ENCODE measurements at places on chromosomes 4 and X. TPM values are rescaled to one million over a fixed set of nuclear protein-coding genes. Genes with fewer than 3 reads are reported as not detected.

DNA sequence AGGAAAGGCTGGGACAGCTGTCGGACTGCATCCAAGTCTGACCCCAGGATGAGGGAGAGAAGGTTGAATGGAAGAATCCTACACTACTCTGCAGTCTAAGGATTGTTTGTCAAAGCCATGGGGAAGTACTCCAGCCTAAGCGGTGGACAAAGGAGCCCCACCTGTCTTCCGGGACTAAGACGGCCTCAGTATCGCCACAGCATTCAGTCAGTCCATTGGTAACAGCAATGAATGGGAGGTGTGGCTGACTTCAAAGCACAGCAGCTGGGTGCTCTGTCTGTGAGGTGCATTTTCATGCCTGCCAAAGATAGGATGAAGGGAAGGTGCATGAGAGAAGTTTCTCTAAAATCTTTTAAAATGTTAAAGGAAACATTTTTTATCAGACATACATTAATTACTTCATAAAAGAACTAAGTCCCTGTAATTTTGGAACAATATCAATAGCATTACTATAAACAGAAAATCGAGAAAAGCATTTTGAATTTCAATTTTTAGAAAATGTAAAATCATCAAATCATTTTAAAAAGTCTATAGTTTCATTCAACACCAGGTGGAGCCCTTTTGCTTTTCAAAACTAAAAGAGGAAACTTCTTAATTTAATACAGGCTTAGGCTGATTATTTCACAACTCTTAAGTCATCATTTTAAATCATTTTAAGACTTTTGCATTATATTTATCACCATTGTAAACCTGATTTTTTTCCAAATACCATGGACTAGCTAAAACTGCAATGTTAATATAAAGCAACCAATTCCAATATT, 27.6 kb upstream of the INTU start:
- H3K36me3 ChIP-seq: no peaks in the 10 kb centered on the region
- no peaks in the 10 kb centered on the region for H3K4me1 ChIP-seq
- DNase-seq: no peak
- H3K27me3 ChIP-seq: no peaks in the 10 kb centered on the region
- H3K4me3 ChIP-seq: no peak overlapping the region

- H3K36me3 ChIP-seq: no peaks in the 10 kb centered on the region
- DNase-seq: no peak
- no peaks in the 10 kb centered on the region for H3K27me3 ChIP-seq
- no peaks in the 10 kb centered on the region for H3K4me1 ChIP-seq
- H3K4me3 ChIP-seq: no peak overlapping the region
- H3K27ac ChIP-seq: no peak overlapping the region
These were observed 14.1 kb upstream of the SCRG1 start for GRCh38 chr4:173413036-173413435.

GRCh38 chr4:40301603-40302002, 33.5 kb upstream of the CHRNA9 start:
- peaks cover 4% of the 10 kb centered on the region for H3K27me3 ChIP-seq
- H3K4me3 ChIP-seq: no peak overlapping the region
- no peak overlapping the region for H3K27ac ChIP-seq
- no peaks in the 10 kb centered on the region for H3K36me3 ChIP-seq
- H3K4me1 ChIP-seq: no peaks in the 10 kb centered on the region
- DNase-seq: no peak

DNA sequence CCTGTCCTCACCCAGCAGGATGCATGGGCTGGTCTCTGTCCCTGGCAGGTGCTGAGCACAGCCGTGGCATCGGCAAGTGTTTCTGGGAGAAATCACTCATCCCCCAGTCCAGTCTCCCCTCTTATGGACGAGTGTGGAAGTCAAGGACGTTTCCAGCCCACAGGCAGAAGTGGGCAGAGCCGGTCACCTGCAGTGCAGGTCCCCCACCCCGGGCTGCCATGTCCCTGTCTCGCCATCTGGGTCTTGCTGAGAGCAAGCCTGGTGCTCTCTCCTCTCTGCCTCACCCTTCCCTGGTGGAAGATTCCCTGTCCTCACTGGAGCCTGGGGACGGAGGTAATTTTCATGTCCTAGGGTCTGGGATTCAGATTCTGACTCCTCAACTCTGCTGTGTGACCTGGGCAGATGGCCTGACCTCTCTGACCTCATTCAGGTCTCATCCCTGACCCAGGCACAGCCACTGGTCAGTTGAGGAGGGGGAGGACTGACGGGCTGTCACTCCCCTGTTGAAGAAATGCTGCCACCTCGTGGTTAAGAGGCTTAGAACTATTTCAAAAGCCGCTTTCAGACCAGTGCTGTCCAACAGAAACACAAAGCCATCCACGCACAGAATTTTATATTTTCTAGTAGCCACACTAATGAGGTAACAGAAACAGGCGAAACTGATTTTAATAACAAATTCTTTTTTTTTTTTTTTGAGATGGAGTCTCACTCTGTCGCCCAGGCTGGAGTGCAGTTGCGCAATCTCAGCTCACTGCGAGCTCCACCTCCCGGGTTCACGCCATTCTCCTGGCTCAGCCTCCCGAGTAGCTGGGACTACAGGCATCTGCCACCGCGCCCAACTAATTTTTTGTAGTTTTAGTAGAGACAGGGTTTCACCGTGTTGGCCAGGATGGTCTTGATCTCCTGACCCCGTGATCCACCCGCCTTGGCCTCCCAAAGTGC, 1.8 kb downstream of the CPZ start:
- no peak overlapping the region for H3K27ac ChIP-seq
- no peak overlapping the region for H3K4me3 ChIP-seq
- DNase-seq: no peak

DNA sequence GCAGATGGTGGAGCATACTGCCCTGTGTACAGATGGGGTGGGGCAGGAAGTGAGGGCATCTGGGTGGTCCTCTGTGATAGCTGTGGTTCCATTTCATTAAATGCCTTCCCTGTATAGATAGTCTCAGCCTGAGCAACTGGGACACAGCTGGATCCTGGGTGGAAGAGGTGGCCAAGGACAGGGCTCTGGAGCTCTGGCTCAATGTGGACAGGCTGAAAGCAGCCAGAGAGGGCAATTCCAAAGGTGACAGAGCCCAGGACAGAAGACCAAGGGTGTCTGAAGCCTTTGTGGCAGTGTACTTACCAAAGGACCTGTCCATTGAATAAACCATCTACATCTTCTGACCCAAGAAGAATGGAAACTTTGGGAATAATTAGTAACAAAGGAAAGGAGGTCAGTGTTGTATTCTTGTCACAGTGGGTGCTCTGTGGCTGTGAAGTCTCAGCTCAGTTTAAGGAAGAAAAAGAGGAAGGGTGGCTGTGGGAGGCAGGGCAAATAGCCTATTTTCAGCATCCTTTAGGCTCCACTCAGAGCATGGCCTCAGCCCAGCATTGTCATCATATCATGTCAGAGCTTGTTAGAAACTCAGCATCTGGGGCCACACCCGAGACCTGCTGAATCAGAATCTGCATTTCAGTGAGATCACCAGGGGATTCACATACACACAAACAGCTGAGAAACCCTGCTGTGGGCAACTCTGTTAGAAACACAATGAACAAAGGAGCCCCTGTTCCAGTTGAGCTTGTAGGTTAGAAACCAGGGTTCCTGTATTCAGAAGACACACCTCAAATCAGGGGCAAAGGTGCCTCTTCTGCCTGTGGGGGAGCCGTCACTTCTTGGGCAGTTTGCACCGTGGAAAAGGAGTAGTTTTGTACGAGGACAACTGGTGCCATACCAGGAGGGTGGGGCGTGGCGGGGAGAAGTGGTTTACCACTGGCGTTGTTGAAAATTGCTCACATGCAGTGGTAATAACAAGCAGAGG, 168.6 kb downstream of the PTTG2 start:
- no peak overlapping the region for H3K4me3 ChIP-seq
- H3K27me3 ChIP-seq: no peaks in the 10 kb centered on the region
- H3K36me3 ChIP-seq: no peaks in the 10 kb centered on the region

GRCh38 chr4:69749771-69750170, 10.6 kb downstream of the SULT1B1 start:
- no peak for DNase-seq
- H3K36me3 ChIP-seq: no peaks in the 10 kb centered on the region
- H3K27me3 ChIP-seq: no peaks in the 10 kb centered on the region
- no peaks in the 10 kb centered on the region for H3K4me1 ChIP-seq

DNA sequence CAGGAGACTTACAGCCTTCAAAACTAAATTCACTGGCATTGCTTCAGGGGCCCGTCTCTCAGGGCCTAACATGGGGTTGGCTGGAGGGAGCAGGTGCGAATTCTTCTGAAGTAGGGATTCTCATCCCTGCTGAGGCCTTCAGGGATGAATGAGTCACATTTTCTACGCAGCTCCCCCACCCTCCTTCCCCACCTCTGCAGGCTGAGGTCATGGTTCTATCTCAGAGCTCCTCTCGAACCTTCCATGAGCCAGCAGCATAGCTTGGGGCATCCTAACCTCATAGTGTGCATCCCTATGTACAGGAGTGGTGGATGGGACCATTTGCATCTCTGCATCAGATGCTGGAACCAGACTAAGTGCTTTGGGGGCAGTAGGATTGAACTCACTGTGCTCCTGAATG, 309.2 kb downstream of the EVC2 start:
- DNase-seq: no peak
- no peaks in the 10 kb centered on the region for H3K4me1 ChIP-seq
- no peaks in the 10 kb centered on the region for H3K27me3 ChIP-seq
- H3K36me3 ChIP-seq: no peaks in the 10 kb centered on the region

DNA sequence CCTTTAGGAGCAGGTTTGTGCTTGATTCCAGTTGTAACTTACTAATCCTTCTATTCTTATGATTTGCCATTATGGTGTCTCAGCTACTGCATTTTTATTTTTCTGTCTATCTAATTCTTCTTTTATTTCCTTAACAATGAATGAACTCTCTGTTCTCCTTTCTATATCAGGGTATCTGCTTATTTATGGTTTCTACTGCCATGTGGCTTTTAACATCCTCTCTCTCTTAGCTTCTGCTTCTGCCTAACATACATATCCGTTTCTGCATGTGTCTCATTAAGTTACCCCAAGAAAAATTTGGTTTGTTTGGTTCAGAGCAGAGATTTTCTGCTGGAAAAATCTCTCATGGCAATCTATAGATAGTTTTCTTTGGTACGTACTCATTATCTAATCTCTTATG, 614.4 kb downstream of the RPA4 start:
- H3K36me3 ChIP-seq: no peaks in the 10 kb centered on the region
- H3K27ac ChIP-seq: no peak overlapping the region
- H3K4me1 ChIP-seq: no peaks in the 10 kb centered on the region
- no peak for DNase-seq
- H3K4me3 ChIP-seq: no peak overlapping the region
- H3K27me3 ChIP-seq: no peaks in the 10 kb centered on the region

GRCh38 chr4:40185830-40186664, 10.8 kb upstream of the RHOH start:
- DNase-seq: no peak
- no peak overlapping the region for H3K27ac ChIP-seq
- H3K27me3 ChIP-seq: no peaks in the 10 kb centered on the region
- H3K4me3 ChIP-seq: no peak overlapping the region
- H3K36me3 ChIP-seq: no peaks in the 10 kb centered on the region

DNA sequence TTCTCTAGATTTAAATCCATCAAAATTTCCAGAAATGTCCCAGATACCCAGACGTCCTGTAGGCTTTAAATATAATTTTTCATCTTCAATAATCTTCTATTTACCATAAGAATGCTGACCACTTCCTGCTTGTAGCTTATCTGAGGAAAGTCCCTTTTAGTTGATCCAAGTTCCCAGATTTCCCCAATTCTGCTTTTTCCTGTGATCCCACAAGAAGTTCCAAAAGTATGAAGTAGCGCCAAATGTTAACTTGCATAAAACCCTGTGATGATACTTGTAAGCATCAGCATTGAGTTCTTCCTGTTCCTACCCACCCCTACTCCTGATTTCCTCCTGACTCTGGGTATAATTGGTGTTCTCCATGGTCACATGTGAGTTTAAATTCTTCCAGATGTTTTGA, 10.6 kb upstream of the TLR8 start:
- no peaks in the 10 kb centered on the region for H3K36me3 ChIP-seq
- no peak overlapping the region for H3K27ac ChIP-seq
- H3K27me3 ChIP-seq: peaks cover 5% of the 10 kb centered on the region
- DNase-seq: no peak

DNA sequence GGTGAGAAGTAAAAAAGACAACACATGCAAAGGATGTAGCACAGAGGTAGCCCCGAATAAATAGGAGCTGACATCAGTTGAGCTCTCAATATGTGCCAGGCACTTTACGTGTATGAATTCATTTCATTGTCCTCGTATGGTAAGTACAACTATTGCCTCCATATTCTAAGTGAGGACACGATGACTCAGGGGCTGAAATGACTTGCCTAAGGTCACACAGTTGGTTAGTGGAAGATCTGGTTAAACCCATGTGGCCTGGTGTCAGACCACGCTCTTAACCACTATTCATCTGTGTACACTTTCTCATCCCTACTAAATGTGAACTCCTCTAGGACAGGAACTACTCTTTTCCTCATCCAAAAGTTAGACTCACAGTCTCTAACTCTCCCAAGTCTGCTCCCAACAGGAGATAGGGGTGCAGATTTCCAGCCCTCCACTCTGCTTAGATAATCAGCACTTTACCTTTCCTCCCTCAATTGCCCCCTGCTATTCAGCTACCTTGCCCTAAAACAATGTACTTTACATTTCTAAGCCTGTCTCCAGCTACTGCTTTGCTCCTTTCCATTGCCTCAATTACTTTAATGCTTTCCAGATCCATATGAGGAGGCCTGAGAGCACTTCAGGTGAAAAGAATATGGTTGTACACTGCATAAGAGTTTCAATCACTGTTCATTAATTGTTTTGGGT, 58.8 kb upstream of the LHFPL1 start:
- DNase-seq: no peak
- H3K27me3 ChIP-seq: no peaks in the 10 kb centered on the region
- H3K27ac ChIP-seq: no peak overlapping the region

GRCh38 chrX:144709841-144710240, 537.5 kb upstream of the SPANXN1 start:
- H3K27me3 ChIP-seq: no peaks in the 10 kb centered on the region
- no peaks in the 10 kb centered on the region for H3K36me3 ChIP-seq
- no peaks in the 10 kb centered on the region for H3K4me1 ChIP-seq
- DNase-seq: no peak
- no peak overlapping the region for H3K27ac ChIP-seq

- H3K4me3 ChIP-seq: no peak overlapping the region
- H3K27ac ChIP-seq: no peak overlapping the region
- DNase-seq: no peak
- H3K4me1 ChIP-seq: no peaks in the 10 kb centered on the region
- H3K36me3 ChIP-seq: no peaks in the 10 kb centered on the region
These were observed 73.3 kb downstream of the FRYL start for GRCh38 chr4:48706736-48707135.

DNA sequence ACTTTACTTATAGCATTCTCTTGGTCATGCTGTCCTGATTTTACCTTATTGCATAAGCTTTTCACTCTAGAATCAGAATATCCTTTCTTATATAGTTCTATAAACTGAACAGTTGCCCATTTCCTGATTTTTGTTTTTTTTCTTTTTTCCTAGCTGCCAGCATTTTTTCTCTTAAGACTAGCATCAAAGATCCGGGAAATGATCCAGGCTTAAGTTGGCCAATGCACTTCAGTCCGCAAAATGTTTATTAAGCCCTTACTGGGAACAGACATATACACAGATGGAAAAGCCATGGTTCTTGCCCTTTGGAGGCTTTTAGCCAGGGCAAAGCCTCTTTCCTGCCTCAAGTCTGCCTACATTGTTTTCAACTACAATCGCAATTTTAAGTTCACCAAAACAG, 10.1 kb upstream of the BMP2K start:
- no peaks in the 10 kb centered on the region for H3K27me3 ChIP-seq
- H3K4me3 ChIP-seq: no peak overlapping the region
- H3K4me1 ChIP-seq: no peaks in the 10 kb centered on the region
- DNase-seq: no peak
- no peak overlapping the region for H3K27ac ChIP-seq

Gene SLC4A4
- 0.24 TPM for polyA plus RNA-seq

Gene PPAT
- 3.7 TPM for polyA plus RNA-seq

Gene CXCL1
- 1.6 TPM for polyA plus RNA-seq

Gene EREG
- not detected for polyA plus RNA-seq

Gene IL1RAPL1
- polyA plus RNA-seq: 0.04 TPM

Measured in psoas muscle (tissue), 8 donors.